Muscle of back (tissue), 13 donors: ENCODE measurements at places on chromosomes 2 and 18. TPM values are rescaled to one million over a fixed set of nuclear protein-coding genes. Genes with fewer than 3 reads are reported as not detected.

EVX2 gene
- polyA plus RNA-seq: not detected

POTEC gene
- not detected for polyA plus RNA-seq

- DNase-seq: peak; percentile 33
These were observed 831.7 kb downstream of the RNF144A start for GRCh38 chr2:7748717-7749415.

- DNase-seq: no peak
These were observed 375.1 kb upstream of the CDH19 start for GRCh38 chr18:66979009-66979408.

GRCh38 chr18:49070552-49070951 is 119.8 kb upstream of the SMAD7 start:
- no peak for DNase-seq

CRYBA2 gene
- not detected for polyA plus RNA-seq

EIF2B4 gene
- 33.8 TPM for polyA plus RNA-seq
